ENCODE measurements at places on chromosomes 13 and 19. TPM values are rescaled to one million over a fixed set of nuclear protein-coding genes. Genes with fewer than 3 reads are reported as not detected.

DNA sequence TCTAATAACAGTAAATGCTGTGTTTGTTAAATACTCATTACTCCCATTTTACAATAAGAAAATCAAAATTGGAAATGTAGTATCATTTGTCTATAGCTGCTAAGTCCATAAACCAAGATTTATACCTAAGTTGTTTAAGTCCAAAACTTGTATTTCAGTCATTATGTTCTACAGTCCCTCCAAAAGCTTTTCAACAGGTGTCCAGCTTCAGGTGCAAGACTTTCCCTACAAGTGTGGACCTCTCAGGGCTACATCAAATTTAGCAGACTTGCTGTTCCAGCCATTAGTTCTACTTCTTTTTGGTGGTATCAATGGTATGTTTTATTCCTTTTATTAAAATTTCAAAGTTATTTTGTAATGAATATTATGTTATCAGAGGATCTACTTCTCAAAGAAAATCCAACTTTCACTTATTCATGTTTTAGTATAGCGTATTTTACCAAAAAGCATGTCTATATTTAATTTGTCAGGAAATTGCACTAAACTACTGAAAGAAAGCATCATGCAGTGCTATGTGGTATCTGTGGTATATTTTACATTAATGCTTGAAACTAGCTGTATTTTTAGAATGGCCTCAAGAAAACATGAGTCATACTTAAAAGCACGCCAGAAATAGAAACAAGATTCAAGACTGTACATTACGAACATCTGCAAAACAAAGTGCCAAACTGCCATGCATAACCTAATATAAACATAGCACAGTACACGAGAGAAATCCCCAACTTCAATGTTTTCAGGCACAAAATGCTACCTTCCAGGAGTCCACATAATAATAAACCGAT, 44.5 kb downstream of the VWA8 start:
- no peak for DNase-seq

DNA sequence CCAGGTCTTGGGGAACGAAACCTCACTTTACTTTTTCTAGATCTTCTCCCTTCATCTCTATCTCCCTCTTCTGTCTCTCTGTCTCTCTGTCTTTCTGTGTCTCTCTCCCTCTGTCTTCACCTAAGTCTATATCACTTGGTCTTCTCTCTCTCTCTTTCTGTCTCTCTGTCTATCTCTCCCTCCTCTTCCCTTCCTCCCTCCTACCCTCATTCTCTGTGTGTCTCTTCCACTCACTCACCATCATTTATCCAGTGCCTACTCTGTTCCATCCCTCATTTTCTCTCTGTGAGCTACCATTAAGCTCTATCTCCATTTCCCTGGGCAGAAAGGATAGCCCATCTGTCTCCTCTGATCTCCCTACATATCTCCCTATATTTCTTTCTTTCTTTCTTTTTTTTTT, 32.2 kb upstream of the FBL start:
- DNase-seq: no peak

DNA sequence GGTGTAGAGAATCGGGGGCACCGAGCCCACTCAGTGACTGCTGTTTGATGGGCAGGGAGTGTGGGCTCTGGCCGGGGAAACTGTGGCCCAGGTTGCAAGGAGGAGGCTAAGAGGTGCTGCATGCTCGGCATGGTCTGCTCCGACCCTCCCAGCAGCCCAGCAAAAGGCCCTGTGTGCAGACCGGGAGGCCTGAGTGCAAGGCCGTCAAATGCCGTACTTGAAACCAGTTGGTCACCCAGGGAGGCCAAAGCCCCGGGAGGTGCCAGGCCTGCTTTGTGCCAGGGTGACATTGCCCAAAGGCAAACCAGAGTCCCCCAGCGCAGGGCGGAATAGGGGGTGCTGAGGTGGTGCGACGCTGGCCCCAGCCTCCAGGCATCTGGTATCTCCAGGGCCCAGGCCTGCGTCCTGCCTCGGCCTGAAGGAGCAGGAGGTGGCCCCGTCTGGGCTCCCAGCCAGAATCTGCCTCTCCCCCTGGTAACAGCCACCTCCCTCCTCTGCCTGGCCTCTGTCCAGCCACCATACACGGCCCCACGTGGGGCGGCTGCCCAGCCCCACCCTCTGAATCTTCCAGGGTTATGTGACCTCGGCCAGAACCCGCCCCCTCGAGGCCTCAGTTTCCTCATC, 4.0 kb downstream of the PIK3R2 start:
- DNase-seq: no peak

HMG20B gene
- total RNA-seq: 74.2 TPM

GRCh38 chr19:33421368-33421767, 47.9 kb downstream of the CEBPG start:
- no peak for DNase-seq

PSG6 gene
- total RNA-seq: not detected

DNA sequence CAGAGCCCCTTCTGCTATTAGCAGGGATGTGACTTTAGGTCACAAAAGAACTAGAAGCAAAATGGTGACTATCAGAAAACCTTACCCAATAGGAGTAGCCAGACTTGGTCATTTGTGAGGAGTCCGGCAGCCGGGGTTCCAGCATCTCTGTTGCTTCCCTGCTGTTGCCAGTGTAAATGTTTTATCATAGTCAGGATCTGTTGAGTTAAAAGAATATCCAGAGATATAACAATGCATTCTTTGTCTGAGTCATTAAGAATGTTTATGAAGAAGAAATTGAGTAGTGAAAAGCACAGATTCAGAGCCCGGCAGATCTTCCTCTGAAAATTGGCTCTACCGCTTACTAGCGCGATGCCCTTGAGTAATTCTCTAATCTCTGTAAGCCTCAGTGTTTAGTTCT, 84.2 kb downstream of the COL4A2 start:
- DNase-seq: no peak
